ENCODE measurements at places on chromosomes 2 and 18. TPM values are rescaled to one million over a fixed set of nuclear protein-coding genes. Genes with fewer than 3 reads are reported as not detected.

PRKAG3 gene
- not detected for total RNA-seq

TMEM247 gene
- total RNA-seq: not detected

COL3A1 gene
- total RNA-seq: not detected

- DNase-seq: no peak
These were observed 3.1 kb upstream of the CIB4 start for GRCh38 chr2:26644188-26644835.

DNA sequence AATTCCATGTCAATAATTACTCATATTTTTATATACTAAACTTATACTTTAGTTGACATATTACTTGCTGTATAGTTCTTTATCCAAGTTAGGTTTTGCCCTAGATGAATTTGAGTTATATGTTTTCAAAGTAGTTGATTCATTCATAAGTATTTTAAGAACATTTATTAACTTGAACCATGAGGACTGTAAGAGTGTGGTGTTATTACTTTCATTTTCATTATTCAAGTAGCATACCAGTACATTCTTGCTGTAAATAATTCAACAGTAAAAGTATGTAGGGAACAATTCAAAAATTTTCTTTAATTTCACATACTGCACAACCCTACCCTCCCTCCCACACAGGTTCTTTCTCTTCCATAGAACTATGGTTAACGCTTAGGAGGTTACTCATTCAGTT lies 75.4 kb downstream of the ANKRD12 start:
- no peak for DNase-seq

GRCh38 chr18:77105028-77105427 lies 27.6 kb downstream of the MBP start:
- DNase-seq: peak; percentile 50

DNA sequence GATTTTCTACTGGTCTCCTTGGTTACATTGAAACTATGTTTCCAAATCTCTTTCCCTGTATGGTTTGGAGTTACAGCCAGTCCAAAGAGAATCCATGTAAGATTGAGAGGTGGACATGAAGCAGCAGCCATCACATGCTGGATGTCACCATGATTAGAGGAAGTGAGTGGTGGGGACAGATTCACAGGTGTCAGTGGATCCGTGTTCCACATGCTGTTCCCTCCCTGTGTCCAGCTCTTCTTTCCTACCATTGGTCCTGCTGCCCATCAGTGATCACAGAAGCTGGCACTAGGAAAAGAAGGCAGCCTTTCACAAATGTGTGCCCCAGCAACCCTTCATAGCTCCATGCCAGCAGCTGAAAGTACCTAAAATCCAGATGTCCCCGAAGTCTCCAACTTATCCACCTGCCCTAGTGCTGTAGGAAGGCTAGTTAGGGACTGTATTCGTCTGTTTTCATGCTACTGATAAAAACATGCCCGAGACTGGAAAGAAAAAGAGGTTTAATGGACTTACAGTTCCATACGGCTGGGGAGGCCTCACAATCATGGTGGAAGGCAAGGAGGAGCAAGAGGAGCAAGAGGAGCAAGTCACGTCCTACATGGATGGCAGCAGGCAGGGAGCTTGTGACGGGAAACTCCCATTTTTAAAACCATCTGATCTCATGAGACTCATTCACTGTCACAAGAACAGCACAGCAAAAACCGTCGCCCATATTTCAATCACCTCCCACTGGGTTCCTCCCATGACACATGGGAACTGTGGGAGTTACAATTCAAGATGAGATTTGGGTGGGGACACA lies 207.5 kb downstream of the INSIG2 start:
- DNase-seq: no peak

- DNase-seq: no peak
These were observed 14.0 kb downstream of the FHL2 start for GRCh38 chr2:105384861-105385260.

GRCh38 chr18:67318651-67319050 lies 197.9 kb downstream of the DSEL start:
- no peak for DNase-seq

All from activated CD4-positive, alpha-beta memory T cell treated with anti-CD3 and anti-CD28 coated beads, Interleukin-2, amount 10 ng/mL, durations not matched to agents 7 days and 5 days (primary cell).